ENCODE measurements at places on chromosomes 2 and 18.

DNA sequence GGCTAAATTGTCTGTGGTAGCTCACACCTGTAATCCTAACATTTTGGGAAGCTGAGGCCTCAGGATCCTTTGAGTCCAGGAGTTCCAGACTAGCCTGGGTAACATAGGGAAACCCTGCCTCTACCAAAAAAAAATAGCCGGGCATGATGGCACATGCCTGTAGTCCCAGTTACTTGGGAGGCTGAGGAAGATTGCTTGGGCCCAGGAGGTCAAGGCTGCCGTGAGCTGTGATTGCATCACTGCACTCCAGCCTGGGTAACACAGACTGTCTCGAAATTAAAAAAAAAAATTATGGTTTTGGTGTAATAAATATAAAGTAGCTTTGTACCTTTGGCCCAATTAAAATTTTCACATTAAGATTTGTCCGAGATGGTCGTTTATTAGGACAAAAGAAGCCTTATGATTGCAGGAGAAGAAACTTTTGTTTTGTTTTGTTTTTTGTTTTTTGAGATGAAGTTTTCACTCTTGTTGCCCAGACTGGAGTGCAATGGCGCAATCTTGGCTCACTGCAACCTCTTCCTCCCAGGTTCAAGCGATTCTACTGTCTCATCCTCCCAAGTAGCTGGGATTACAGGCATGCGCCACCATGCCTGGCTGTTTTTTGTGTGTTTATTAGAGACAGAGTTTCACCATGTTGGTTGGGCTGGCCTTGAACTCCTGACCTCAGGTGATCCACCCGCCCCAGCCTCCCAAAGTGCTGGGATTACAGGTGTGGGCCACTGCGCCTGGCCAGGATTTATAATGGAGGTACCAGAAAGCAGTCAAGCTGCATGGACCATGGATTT, 4.1 kb downstream of the MTA3 start:
- no peak for DNase-seq

GRCh38 chr2:127401757-127402695, 14.3 kb upstream of the MAP3K2 start:
- no peak for DNase-seq

- DNase-seq = no peak
These were observed 30.6 kb upstream of the RPRM start for GRCh38 chr2:153509133-153509532.

DNA sequence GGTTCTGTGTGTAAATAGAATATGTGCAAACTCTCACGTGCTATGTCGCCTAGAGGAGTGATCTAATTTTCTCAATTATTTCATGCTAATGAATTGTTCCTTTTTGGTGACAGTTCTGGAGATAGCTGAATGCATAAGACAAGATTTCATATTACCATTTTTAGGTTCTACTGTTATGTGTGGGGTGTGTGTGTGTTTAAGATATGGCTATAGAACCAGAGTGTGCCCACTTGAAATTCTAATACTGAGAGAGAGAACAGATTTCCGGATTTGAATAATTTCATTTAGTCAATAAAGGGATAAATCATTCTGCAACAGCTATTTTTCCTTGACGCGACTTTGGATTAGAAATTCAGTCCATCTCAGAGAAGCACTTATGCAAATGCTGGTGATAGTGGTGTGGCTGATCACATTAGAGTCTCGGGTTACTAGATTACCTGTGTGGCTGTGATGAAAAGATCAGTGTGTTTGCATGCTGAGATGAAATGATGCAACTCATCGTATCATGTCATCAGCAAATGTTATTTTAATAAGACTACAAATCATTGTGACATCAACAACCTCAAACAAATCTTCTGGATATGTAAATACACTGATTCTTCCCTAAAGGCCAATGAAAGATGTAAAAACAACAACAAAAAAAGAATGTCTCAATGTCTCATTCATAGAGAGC, 415.9 kb downstream of the EPHA4 start:
- DNase-seq = no peak

DNA sequence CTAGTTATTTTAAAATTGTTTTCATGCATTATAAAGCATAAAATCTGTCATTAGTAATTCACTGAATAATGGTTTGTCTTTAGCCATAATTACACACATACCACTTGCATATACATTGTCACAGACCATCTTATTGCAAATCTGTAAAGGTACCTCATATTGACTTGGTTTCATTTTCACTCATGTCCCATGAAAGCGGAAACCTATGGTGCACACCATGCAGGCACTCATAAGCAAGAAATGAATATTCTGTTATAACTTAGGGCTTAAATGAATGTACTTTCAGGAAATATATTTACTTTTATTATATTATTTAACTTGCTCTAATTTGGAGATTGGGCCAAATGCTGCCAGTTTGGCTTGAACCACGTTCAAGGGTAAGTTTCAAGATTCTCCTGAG, 29.2 kb upstream of the STK17B start:
- DNase-seq = no peak

- DNase-seq = no peak
These were observed 39.1 kb upstream of the GALNT3 start for GRCh38 chr2:165833156-165833555.

DNA sequence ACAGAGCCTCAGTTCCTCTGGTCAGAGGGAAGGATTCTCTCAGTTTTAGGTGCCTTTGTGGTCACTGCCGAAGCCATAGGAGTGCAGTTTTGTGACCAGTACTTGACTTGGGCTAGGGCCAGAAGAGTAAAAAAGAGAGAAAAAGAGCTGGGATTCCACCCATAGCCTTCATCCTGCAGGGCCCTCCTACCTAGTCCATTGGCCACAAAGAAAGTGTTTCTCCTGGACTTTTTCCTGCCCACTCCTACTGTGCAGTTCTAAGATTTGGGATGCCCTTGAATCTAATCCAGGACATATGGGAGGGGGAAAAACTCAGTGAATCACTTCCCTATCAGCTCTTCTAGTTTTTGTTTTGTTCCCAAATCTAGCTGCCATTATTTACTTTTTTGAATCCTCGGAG, 26.0 kb downstream of the FAM117B start:
- DNase-seq = no peak

GRCh38 chr2:197862246-197862955, 58.0 kb downstream of the PLCL1 start:
- no peak for DNase-seq

GRCh38 chr2:40485318-40485717, 33.4 kb upstream of the SLC8A1 start:
- DNase-seq = no peak

DNA sequence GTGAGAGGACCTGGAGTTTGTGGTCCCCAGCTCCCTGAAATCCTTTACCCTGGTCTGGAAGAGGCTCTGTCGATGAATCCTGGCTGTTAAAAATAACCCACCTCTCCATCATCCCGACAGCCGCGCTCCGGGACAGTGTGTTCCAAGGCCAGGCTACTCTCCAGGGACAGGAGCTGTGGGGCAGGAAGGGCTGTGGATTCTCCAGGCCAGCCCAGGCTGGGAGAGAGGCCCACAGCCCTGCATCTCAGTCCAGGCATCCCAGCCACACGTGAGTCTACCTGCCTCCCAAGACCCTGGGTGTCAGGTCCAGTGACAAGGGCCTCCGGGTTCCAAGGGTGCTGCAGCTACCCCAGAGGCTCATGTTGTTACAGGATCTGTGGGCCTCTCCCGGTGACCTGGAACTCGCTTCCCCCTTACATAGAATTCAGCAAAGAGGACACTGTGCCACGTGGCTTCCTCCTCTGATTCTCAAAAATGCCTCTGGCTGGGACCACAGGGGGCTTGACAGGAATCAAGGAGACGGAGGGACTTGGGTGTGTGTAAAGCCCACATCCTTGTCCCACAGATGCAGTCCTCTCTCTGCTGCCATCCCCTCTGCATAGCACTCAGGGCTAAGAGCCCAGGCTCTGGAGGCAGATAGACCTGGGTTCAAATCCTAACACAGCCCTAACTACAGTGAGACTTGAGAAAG, 17.3 kb downstream of the ADRA2B start:
- no peak for DNase-seq

GRCh38 chr18:48864876-48865275, 85.9 kb downstream of the SMAD7 start:
- no peak for DNase-seq

GRCh38 chr2:60852282-60852860, 29.0 kb upstream of the REL start:
- no peak for DNase-seq

GRCh38 chr18:80197528-80197927, 49.8 kb downstream of the PARD6G start:
- no peak for DNase-seq

GRCh38 chr2:24183366-24184069, 8.7 kb downstream of the FAM228A start:
- DNase-seq = no peak

DNA sequence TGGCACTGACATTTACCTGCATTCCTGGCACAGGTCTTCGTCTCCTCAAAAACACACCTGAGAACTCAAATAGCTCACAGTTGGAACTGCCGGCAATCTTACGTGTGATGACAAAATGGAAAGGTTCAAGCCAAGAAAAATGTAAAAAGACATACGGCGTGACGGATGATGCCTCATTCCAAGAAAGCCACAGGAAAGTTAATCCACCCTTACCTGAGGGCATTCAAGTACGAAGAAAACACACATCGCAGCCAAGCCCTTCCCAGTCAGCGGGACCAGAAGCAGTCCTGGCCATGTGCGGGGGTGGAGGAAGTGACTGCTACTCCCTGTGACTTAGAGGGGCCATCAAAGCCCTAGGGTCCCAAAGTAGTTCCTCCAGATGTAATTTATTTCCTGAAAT, 986.3 kb upstream of the CELF4 start:
- no peak for DNase-seq

DNA sequence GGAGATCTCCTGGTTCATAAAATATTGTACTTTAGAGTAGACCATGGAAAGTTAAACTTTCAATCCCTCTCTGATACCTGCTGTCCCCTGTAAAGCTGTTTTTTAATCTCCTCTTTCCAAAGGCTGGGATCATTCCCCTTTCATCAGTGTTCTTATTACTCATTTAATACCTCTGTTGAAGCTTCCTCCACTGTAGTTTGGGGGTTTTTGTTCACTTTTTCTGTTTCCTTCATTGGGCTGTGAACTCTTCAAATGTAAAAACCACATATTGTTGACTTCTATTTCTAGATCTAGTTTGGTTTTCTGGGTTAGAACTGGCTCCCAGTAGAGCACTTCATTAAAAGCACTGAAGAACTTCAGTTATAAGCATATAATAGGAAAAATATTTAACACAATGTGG, 598.1 kb downstream of the RNF144A start:
- DNase-seq = no peak

- DNase-seq = no peak
These were observed 220.8 kb upstream of the GALNT5 start for GRCh38 chr2:157036726-157037125.

- no peak for DNase-seq
These were observed 76.8 kb downstream of the OSBPL6 start for GRCh38 chr2:178271094-178271493.

DNA sequence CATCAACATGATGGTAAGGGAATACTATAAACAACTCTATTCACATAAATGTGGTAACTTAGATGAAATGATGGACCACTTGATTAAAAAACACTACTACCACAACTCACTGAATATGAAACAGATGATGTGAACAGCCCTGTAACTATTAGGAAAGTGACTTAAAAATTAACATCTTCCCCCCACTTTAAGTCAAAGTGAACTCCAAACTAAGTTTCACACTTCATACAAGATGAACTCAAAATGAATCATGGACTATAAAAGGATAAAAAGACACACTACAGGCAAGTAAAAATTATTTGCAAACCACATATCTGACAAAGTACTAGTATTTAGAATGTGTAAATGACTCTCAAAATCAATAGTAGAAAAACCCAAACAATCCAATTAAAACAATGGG, 71.6 kb downstream of the ZAP70 start:
- DNase-seq = no peak

- DNase-seq = no peak
These were observed 9.8 kb downstream of the CD302 start for GRCh38 chr2:159788253-159788652.

DNA sequence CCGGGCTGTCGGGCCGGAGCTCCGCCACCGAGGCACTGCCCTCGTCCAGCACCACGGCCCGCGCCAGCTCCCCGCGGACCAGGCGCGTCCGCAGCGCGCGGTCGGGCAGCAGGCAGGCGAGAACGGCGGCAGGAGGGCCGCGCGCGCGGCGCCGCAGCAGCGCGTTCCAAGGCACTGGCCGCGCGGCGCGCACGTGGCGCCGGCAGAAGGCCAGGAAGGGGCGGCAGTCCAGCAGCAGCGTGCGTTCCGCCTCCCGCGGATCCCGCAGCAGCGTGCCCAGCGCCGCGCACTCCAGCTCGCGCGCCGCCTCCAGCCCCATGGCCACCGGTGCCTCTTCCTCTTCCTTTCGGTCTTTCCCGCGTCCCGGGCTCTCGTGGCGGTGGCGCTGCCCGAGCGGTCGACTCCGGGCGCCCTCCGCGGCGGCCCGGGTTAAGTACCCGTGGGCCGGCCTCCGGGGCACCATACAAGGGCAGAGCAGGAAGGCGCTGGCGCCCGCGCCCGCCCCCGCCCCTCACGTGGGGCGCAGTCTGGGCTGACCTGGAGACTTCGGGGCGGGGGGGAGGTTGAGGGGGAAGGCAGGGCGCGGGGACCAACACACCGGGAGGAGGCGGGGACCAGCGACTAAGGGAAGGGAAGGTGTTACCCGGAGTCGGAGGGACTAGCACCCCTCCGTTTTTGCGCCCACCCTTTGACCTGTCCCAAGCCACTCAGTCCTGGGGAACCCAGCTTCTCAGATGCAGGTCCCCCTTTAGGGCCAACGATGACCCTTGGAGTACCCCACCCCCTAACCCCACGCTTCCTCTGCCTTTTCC, at the start of gene DUSP2:
Gene DUSP2, minus strand, starts transcription at position 405 of the 812 bp plus-strand sequence. Its CDS starts 86 bp downstream, at position 319.
- DNase-seq = peak; percentile 38

GRCh38 chr2:129067070-129067469, 748.4 kb upstream of the HS6ST1 start:
- no peak for DNase-seq

DNA sequence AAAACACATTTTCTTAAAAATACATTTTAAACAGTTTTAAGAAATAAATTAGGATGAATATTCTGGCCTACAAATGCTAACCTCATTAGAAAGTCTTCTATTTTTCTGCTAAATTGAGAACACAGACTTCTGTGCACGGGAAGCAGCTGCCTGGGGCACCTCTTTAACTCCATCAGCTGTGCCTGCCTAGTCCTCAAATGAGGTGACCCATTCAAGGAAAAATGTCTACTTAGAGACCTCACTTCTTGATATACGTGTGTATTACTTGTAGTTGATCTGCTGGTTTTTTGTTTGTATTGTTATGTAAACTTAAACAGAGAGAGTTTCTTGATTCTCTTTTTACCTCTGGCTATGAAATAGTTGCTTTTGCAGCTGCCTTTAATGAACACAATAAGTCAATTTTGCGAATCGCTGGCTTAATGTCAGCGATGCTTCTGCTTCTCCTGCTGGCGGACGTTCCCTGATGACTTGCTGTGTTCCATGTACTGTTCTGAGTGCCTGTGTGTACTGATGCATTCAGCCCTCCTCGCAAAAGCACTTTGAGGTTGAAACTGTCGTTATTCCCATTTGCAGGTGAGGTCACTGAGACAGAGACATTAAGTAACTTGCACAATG, 88.7 kb upstream of the TXNDC2 start:
- no peak for DNase-seq

- DNase-seq = peak; percentile 69
These were observed 303.7 kb upstream of the EPAS1 start for GRCh38 chr2:45993476-45993991.
